ENCODE measurements at places on chromosomes 7 and 10.
A peak's percentile ranks its signal among the peaks of the same experiment; 100 is the strongest.

- DNase-seq = no peak
These were observed 975.2 kb downstream of the SORCS1 start for GRCh38 chr10:106189292-106189691.

GRCh38 chr10:51804866-51805265 is 105.5 kb upstream of the CSTF2T start:
- DNase-seq = peak; percentile 84

DNA sequence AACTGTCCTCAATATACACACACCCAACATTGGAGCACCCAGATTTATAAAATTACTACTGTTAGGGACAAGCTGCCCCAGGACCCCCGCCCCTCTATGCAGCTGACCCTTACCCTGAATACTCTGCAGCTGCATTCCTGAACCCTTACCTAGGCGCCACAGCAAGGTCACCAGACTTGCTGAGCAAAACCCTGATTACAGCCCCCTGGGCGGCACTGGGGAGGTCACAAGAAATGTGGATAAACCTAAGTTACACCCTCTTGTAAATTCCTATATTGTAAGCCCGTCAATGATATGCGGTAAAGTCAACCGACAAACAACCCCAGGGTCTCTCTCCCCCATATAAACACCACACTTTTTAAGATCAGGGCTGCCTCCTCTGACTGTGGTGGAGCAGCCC is 25.1 kb downstream of the SNX13 start:
- no peak for DNase-seq

- no peak for DNase-seq
These were observed 183.7 kb downstream of the ELMO1 start for GRCh38 chr7:37265006-37265405.

All from IMR-90 (cell line).